ENCODE measurements at places on chromosomes 7 and 10.

DNA sequence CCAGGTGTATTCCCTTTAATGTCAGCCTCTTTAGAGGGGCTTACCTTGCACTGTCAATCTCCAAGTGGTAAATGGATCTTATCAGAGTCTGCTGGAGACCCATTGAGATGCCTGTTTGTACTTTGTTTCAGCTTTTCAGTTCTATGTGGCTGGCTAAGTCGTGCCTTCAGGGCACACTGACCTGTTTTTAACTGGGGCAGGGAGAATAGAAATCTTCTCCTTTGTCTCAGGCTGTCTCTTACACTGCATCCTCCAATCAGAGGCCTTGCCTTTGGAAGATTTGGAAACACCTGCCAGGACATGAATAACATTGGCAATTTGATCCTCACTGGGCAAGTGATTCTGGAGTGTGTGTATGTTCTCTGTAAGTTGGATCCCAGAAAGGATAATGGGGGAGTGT lies 65.0 kb downstream of the POU6F2 start:
- DNase-seq = no peak

GRCh38 chr10:126475074-126475691 lies 86.9 kb upstream of the ADAM12 start:
- no peak for DNase-seq

- no peak for DNase-seq
Observed at GRCh38 chr7:45582868-45583277, 8.7 kb downstream of the ADCY1 start.

- no peak for DNase-seq
Observed at GRCh38 chr10:126570621-126571602, 99.6 kb downstream of the C10orf90 start.

- no peak for DNase-seq
Observed at GRCh38 chr10:112375721-112376395, 1.9 kb downstream of the ACSL5 start.

- no peak for DNase-seq
Observed at GRCh38 chr7:22859641-22860290, 37.1 kb upstream of the TOMM7 start.

DNA sequence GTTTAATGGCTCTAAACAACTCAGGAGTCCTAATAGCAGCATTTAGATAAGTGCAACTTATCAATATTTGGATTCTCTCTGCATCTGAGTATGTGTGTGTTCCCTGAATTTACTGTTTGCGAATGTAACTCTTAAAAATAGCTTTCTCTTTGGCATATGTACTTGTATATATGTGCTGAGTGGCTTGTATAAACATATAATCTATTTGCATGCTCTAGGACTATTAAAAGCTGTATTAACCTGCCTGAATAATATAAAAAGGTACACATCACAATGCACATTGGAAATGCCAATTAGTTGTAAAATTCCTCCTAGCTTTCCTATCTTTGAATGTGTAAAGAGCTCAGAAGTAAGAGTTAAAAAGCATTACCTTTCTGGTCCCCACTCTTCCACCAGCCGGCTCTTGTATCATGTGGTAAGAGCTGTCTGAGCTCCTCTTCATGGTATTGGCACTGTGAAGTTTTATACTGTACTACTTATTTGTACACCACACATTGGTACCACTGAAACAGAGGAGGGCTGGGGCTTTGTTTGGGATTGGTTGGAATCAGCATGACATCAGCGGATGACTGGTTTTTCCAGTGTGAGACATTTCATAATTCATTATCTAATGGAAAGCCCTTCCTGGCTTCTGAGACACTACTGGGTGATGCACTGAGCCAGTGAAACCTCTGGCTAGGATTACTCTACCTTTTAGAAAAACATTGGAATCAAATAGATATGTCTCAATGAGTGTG lies at the start of gene INHBA:
TSS of gene INHBA (minus strand) at position 456 of the 737 bp plus-strand sequence. CDS start 2,716 bp downstream, outside the sequence.
- peak; percentile 33 for DNase-seq

GRCh38 chr7:151482883-151483710 lies 36.6 kb downstream of the RHEB start:
- DNase-seq = no peak

- no peak for DNase-seq
Observed at GRCh38 chr10:119131512-119132240, 27.8 kb downstream of the DENND10 start.

- DNase-seq = no peak
Observed at GRCh38 chr10:70982443-70982842, 94.1 kb upstream of the PCBD1 start.

- peak; percentile 50 for DNase-seq
Observed at GRCh38 chr10:131885391-131886165, 15.2 kb upstream of the PPP2R2D start.

DNA sequence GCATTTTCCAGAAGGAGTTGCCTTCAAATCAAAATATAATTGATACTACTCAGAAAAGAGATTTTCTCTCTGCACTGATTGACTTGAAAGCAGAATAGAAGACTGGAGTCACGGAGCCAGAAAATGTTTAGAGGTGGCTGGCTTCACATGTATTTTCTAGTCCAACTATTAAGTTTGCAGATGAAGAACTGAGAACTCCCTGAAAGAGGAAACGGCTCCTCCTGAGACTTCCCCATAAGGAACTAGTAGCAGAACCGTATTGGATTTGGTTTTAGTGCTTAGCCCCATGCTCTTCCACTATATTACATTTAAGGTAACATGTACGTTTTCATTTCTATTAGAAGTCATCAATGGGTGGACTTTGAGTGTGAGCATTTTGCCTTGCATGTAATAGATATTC lies 946.3 kb downstream of the CNTNAP2 start:
- no peak for DNase-seq

DNA sequence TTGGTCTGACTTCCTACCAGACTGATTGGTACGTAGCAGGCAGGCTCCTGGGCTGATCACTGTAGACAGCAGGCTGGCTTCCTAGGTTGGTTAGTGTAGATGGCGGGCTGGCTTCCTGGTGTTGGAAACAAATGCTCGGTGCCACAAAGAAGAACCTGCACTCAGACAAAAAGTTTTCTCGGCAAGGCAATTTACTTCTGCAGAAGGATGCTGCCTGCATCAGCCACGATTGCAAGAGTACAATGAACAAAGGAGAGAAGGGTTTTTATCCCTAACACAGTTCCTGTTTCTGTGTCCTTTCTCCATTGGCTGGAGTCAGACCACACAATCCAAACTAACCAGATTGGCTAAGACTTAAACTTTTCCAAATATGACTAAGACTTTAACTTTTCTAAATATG lies 123.6 kb upstream of the PPP2R2D start:
- DNase-seq = no peak

DNA sequence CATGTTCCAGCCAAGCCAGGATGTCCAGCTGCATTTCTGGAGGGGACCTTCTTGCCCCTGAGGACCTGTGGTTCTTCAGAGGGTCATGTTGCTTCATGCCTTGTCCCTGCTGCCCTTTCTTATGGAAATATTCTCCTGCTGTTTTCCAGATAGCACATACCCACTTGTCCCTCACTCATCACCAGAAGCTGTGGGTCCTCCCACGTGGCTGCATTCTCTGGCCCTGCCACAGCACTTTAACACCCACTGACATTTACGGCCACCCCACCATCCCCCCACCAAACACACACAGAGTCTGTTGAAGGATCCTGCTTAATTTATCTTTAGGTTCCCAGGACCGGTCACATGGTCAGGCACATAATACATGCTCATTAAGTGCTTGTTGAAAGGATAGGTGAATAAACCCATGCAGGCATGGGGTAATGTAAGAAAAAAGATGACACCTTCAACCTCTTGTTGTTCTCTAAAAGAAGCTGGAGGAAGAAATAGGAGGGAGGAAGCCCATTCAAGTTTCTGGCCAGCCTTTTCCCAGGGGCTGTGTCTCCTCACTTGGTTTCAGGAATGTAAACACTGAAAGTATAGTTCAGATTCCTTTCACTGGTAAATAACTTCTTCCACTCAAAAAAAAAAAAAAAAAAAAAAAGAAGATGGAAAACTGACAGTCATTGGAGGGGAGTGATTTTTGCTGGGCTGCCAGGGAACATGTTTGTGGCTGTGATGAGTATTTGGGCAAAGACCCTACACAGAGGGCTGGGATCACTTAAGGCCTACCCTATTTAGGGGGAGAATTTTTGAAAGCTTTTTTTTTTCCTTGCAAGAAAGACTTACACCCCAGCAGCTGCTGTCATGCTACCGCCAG lies 19.8 kb upstream of the BMPER start:
- no peak for DNase-seq
